ENCODE measurements at places on chromosomes 3 and 15.

DNA sequence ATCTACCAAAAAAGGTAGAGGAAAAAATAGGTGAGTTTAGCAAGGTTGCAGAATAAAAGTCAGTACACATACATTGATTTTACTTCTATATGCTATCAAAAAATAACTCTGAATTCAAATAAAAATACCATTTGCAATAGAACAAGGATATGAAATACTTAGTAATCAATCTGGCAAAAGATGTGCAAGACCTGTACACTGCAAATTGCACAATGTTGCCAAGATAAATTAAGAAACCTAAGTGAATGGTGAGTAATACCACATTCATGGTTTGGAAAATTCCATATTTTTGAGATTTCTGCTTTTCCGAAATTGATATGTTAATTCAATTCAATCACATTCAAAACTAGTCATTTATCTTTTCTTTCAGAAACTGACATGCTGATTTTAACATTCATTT, 464.8 kb downstream of the EPHA3 start:
- no peak for DNase-seq

- DNase-seq, result no peak
Observed at GRCh38 chr3:9161298-9161697, 88.1 kb downstream of the SRGAP3 start.

DNA sequence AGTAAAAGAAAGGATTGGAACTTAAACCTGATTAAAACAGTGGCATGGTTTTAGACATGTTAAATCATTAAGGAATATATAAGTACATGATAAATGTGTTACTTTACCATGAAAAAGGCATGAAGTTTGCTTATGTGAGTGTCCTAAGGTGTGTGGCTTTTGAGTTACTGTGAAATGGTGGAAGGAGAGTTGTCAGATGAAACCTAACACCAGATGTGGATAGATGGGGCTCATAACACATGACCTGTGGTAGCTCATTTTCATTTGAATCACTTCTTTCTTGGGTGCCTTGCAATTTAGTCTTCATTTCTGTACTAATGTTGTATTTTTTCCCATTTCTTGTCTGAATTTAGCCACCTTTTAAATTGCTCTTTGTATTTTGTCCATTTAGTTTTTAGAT, 13.0 kb downstream of the MEF2A start:
- no peak for DNase-seq

- DNase-seq, result no peak
Observed at GRCh38 chr3:53056442-53056841, 10.6 kb upstream of the SFMBT1 start.

DNA sequence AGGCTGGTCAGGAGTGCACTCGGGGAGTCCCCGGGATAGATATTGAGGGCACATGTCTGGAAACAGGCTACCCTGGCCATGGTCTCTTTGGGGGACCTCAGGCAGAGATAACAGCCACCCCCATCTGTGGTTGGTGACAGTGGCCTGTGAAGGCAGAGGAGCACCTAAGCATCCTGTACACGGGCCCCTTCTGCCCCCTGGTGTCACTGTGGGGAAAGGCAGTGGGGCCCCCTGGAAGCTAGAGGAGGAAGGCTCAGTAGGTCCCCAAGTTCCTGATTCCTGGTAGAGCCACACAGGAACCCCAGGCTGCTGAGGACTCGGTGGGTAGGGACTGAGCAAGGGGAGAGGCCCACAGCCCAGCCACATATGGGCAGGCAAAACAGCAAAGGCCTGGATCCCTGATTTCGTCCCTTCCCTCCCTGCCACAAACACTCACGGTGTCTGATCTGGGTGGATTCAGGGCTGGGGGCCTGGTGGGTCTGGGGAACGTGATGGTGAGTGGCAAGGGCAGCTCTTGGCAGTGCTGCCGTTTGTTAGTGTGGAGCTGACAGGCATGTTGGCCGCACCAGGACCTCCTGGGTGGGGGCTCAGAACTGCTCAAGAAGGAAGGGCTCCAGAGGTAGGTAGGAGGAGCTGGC, 14.1 kb upstream of the CXCR6 start:
- DNase-seq, result peak; percentile 42

DNA sequence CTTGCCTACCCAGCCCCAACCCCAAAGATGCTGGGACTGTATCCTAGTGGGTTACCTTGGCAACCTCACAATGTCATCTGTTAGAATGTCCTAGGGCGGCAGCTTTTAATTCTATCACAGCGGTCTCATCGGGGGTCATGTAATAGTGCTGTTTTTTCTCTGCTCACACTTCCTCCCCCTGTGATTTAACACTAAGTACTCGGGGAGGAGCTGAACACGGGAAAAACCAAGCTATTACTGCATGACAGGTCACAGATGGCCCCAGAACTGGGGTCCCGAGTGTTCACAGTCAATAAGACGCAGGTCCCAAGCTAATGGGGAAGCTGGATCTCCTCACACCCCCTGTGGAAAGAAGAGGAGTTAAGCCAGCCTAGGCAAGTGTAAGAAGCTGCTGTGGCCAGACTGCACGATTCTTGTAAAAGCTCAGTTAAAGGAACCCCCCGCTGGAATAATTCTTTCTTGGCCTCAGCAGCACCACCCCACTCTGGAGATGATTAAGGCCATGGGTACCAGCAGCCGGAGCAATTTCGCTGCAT, 2.5 kb upstream of the RFTN1 start:
- DNase-seq, result peak; percentile 35

DNA sequence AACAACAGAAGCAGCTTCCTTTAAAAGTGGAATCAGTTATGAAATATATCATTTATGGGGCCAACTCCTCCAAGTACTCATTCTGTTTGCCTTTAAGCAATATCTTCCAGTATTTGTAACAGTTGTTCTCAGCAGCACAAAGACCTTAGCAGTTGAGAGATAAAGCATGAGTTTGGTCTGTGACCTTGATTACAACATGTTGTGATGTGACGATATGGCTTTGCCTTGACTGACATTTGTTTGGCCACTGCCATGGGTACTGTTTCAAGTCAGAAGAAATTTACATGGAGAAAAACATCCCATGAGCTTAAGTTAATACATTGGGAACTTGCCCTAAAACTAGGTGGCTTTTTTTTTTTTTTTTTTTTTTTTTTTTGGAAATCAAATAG, 175.1 kb upstream of the KBTBD8 start:
- DNase-seq, result no peak

GRCh38 chr15:82643992-82644391, 3.2 kb downstream of the CPEB1 start:
- DNase-seq, result no peak

- DNase-seq, result peak; percentile 88
Observed at GRCh38 chr3:59334585-59334984, 284.8 kb upstream of the CFAP20DC start.

- no peak for DNase-seq
Observed at GRCh38 chr15:45795440-45796069, 160.7 kb downstream of the SQOR start.

- DNase-seq, result peak; percentile 24
Observed at GRCh38 chr3:47849699-47850563, 47.0 kb downstream of the DHX30 start.

GRCh38 chr3:49276475-49277382, at the start of gene C3orf62:
TSS of gene C3orf62 (minus strand) at chr3:49277232. CDS start at chr3:49276872, 360 bp downstream.
- peak; percentile 77 for DNase-seq

- no peak for DNase-seq
Observed at GRCh38 chr3:170562080-170562479, 23.8 kb downstream of the SLC7A14 start.

- DNase-seq, result no peak
Observed at GRCh38 chr3:194810076-194810475, 124.4 kb downstream of the FAM43A start.

- DNase-seq, result no peak
Observed at GRCh38 chr3:43363621-43364266, 77.4 kb downstream of the SNRK start.

DNA sequence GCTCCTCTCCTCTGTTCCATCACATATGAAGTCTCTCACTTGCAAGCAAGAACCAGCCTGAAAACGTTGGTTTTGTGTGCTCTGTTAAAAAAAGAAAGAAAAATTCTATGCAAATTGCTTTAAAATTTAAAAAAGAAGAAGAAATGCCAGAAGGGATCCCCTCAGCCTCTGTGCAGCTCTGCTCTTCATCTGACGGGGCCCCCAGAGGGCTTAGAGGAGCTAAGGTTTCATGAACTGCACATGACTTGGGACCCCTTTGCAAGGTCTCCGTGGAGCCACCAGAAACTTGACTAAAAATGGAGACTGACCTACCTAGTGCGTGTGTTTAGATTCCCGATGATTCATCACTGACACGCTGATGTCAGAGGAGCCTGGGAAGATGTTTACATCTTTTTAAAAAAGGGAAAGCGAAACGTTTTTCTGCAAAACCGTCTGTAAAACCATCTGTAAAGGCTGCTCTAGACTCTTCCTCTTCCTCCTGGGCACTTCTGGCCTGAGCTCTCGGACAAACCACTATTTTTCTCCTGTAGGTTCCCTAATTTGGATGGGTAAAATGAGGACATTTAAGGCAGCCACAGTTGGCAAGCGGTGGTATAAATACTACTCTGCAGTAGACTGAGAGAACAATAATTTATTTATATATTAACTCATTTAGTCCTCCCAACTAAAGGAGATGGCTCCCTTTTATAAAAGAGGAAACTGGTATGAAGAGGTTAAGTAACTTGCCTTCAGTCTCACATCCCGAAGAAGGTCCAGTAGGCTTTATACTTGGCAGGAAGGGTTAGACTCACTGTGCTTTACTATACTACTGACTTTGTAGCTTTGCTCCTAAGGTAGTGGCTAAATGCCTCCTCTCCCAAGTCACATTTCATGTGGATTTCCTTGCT, 67.2 kb upstream of the POLG start:
- peak; percentile 55 for DNase-seq

- DNase-seq, result no peak
Observed at GRCh38 chr3:73827725-73828211, 203.0 kb upstream of the PDZRN3 start.

DNA sequence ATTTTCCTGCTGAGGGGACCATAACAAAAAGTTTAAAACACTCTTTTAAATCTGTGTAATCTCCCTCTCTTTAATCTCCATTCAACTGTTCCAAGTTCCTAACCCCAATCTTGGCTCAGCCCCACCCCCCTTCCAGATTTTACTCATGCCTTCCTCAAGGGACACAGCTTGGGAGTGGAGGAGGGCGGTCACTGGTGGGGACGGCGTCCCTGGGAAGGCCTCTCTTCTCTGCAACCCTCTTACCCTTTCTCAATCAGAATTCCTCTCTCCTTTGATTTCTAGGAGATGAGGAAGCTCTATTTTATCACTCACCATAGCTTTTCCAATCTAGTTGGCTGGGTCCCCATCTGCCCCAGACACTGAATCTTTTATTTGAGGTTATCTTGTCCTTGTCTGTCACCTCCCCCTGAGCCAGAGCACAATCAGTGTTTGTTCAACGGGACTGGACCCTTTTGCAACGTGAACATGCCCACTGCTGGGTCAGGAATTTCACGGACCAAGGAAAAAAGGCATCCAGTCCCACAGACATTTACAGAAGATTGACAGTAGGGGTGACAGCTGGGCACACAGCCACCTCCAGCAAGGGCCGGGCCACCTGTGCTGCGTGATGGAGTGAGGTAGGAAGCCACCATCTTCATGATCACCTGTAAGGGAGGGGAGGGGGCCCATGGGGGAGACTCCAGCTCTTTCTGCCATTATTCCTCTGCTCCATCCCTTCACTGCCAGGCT, 84.0 kb upstream of the HERC1 start:
- no peak for DNase-seq

- DNase-seq, result no peak
Observed at GRCh38 chr3:165883863-165884478, 46.7 kb upstream of the BCHE start.

- no peak for DNase-seq
Observed at GRCh38 chr15:81785679-81786078, 260.1 kb downstream of the MEX3B start.

- peak; percentile 45 for DNase-seq
Observed at GRCh38 chr15:65082303-65082953, 5.9 kb downstream of the KBTBD13 start.

DNA sequence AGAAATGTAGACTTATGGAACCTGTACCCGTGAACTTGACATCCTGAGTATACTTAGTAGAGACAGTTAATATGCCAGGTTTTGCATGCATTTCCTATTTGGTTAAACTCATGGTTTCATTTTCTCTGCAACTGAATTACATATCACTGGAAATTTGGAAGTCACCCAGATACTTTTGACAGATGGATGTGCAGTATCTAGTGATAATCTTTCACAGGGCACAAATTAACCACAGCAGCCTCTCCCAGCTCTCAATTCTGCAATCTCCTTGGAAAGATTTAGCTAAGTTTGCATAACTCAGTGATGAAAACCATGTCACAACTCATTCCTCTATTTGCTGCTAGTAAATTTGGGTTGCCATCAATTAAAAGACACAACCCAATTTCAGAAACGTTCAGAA, 162.3 kb upstream of the TPM1 start:
- DNase-seq, result peak; percentile 57

DNA sequence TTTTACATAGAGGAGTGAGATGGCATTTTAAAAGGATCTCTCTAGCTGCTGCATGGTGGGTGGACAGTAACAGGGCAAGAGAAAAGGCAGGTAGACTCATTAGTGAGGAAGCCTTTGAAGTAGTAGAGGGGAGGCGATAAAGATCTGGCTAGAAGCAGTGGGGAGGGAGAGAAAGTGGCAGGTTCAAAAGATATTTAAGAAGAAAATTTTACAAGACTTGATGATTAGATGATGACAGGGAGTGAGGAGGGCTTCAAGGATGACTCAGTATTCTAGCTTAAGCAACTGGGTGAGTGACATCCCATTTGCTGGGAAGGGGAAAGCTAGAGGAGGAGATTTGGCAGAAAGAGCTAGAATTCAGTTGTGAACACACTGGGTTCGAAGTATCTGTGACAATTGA, 3.8 kb upstream of the BRPF1 start:
- no peak for DNase-seq

- DNase-seq, result no peak
Observed at GRCh38 chr15:67180035-67180434, 74.4 kb downstream of the AAGAB start.

GRCh38 chr15:34311563-34311962, 26.0 kb downstream of the SLC12A6 start:
- no peak for DNase-seq

DNA sequence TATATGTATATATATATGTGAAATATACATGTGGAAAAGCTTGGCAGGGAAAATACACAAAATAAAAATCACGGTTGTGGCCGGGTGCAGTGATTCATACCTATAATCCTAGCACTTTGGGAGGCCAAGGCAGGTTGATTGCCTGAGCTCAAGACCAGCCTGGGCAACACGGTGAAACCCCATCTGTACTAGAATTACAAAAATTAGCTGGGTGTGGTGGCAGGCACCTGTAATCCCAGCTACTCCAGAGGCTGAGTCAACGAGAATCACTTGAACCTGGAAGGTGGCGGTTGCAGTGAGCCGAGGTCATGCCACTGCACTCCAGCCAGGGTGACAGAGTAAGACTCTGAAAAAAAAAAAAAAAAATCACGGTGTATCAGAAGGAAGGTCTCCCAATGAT, 20.8 kb upstream of the ARHGEF3 start:
- no peak for DNase-seq

DNA sequence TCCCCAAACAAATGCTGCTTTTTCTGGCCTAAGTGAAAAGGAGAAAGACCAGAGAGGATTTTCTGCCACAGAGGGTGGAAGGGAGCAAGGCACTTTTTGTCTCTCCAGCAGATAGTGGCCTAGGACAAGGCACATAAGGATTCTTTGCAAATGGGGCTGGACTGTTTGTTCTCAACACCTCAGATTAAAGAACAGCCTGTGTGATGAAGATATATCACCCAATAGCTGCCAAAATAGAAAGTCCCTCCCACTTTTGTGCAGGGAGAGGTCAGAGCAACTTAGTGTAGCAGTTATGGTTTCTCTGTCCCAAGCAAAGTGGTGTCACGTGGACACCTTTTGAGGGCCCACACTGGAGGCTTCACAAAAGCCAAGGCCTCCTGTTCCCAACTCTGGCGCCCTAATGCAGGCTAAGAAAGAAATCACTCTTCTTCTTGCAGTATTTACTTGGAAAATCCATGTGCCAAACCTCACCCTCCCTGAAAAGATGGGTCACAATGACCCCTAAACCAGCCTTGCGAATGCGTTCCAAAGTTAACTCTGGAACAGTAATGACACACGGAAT, 84.9 kb downstream of the LRIG1 start:
- no peak for DNase-seq

Data from inflammatory macrophage (primary cell).